ENCODE measurements at places on chromosomes 12 and 14. TPM values are rescaled to one million over a fixed set of nuclear protein-coding genes. Genes with fewer than 3 reads are reported as not detected.

DNA sequence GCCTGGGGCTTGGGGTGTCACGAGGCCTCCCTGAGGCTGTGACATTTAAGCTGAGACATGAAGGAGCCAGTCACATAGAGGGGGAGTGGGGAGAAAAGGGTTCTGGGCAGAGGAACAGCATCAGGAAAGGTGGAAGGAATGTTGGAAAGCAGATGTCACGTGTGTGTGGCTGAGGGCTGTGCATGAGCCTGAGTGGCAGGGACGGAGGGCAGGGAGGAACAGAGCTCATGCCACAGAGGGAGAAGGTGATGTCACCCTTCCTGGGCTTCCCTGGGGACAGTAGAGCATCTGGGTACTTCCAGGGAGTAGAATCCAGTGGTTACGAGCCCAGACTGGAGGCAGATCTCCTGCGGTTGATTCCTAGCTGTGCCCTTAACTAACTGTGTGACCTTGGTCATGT is 32.0 kb upstream of the JDP2 start:
- DNase-seq: no peak

- DNase-seq: no peak
These were observed 111.5 kb upstream of the BCL2L14 start for GRCh38 chr12:11959117-11959823.

DNA sequence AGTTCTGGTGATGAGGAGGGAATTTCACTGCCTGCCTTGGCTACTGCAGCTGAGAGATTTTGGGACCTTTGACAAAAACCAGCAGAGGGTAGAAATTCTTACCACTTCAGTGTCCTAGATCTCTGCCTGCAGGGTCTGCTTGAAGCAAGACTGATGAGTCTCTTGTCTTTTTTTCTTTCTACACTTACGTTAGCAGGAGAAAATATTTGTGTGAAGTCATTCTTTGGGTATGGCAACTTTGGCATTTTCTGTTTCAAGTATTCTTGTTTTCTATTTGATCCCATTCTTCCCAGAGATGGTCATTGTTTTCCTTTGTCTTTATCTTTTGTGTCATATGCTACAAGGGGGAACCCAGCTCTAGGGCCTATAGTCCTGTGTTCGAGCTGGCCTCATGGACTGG is 65.6 kb upstream of the FERMT2 start:
- DNase-seq: no peak

GRCh38 chr12:89134213-89134770 is 218.0 kb downstream of the DUSP6 start:
- no peak for DNase-seq

DNA sequence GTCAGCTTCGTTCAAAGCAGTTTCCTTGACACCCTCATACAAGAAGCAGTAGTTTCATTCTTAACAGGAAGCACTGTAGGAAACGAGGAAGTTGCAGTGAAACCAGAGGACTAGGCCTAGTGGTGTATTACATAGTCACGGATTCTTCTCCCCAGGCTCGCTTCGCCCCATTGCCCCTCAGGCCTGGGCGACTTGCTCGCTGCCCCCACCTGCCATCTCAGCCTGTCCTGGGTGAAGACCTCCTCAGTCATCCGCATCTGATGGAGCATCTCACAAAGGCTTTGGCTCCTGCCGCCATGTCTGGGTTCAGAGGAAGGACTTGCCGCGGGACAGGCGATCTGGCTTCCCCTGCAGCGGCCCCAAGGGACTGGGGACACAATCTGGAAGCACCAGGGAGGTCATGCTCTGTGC is 93.5 kb downstream of the LMNTD1 start:
- no peak for DNase-seq

GRCh38 chr12:6106218-6106617 is 18.3 kb downstream of the VWF start:
- DNase-seq: no peak

DNA sequence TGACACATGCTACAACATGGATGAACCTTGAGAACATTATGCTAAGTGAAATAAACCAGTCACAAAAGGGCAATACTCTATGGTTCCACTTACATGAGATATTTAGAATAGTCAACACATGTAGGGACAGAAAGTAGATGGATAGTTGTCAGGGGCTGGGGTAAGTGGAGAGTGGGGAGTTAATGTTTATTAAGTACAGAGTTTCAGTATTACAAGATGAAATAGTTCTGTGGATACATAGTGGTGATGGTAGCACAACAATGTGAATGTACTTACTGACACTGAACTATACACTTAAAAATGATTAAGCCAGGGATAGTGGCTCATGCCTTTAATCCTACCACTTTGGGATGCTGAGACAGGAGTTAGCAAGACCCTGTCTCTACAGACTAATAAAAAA is 8.7 kb downstream of the NUP107 start:
- DNase-seq: no peak

- peak; percentile 53 for DNase-seq
These were observed 101.9 kb downstream of the RFLNA start for GRCh38 chr12:124396544-124397398.

- DNase-seq: no peak
These were observed 88.1 kb upstream of the NAV3 start for GRCh38 chr12:77742631-77743030.

DNA sequence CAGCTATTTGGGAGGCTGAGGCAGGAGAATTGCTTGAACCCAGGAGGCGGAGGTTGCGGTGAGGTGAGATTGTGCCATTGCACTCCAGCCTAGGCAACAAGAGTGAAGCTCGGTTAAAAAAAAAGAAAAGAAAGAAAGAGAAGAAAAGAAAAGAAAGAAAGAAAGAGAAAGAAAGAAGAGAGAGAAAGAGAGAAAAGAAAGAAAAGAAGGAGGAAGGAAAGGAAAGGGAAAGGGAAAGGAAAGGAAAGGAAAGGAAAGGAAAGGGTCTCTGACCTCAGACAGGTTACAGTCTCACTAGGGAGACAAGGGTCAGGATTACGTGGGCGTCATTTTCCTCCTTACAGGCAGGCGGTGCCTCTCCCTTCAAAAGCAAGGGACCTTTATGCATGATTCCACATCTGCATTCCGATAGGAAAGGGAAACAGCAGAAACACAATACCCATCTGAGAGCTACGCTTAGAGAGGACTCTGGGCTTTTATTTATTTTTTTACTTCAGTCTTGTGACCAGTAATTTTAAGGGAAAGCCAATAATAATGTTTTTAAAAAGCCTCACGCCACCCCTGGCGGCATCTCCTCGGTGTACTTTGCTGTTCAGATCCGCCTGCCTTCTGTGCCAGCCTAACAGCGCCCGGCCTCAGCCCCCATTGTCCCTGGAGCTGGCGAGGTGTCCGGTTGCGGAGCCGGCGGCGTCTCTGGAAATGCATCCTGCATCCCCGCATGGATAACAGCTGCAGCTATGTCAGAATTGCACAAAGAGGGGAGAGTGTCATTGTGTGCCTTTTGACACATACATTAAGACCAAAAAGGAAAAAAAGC is 945 bp upstream of the HIP1R start:
- no peak for DNase-seq

GRCh38 chr12:94922561-94922960 is 80.9 kb downstream of the NDUFA12 start:
- no peak for DNase-seq

DNA sequence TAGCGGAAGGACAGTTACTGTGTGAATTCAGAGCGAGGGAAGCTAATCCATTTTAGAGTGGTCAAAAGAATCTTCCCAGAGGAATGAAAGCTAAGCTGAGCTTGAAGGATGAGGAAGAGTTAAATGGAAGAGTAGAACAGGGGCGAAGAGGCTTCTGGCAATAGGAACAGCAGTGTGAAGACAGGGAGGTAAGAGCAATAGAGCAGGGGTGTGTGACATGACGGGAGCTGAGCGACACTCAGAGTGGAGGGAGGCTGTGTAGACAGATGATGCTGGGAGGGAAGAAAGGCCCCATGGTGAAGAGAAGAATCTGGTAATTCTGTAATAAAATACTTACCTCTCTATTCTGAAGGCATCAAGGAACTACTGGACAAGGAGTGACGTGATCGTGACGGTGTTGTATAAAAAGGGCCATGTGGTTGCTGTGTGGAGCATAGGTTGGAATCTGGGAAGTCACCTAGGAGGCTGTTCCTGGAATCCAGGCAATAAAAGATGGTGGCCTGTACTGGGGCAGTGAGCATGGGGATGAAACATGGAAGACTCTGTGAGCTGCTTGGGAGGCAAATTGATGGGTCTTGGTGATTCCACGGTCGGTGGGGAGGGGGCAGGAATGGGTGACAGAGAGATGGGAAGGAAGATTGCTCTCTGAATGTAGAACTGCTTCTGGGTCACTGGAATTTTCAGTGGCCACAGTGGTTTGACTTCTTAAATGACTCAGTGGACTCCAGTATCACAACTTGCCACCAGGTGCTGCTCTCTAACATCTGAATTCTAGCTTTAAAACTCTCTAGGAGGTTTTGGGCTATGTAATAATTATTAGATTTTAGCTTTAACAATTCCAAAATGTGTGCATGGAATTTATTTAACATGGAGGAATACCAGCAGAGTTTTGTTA is 164.1 kb downstream of the ATP23 start:
- DNase-seq: no peak

DNA sequence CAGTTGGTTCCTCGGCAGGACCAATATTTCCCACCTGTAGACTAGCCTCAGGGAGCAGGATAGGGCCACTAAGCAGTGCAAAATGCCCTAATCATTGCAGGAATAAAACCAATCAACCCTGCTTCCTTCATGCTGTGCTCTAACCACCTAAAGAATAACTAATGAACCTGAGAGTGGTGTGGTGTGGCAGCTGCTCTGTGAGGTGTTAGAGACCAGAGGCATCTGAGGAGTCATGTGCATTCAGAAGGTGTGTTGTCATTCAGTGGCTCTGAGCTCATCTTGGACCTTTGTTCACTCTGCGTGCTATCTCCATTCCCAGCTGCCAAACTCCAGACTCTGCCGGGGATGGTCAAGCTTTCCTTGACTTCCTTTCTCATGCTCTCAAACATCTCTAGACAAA is 136.7 kb upstream of the EGLN3 start:
- no peak for DNase-seq

DNA sequence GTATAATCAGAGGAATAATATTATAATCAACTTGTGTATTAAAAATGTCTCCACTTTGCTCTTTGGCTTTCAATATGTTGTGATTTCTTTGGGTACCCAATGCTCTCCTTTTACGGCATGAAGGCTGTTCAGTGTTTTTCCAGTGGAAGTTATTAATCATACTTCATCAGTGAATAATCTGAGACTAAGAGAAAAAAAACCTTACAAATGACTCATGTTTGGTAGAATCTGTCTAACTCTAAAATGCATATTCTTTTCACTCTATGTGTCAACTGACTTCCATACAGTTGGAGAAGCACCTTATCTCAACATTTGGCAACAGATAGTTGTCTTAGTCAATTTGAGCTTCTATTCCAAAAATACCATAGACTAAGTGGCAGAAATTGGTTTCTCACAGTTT is 82.2 kb downstream of the PTPRO start:
- no peak for DNase-seq

- DNase-seq: no peak
These were observed 472.8 kb upstream of the PRICKLE1 start for GRCh38 chr12:43062201-43062895.

DNA sequence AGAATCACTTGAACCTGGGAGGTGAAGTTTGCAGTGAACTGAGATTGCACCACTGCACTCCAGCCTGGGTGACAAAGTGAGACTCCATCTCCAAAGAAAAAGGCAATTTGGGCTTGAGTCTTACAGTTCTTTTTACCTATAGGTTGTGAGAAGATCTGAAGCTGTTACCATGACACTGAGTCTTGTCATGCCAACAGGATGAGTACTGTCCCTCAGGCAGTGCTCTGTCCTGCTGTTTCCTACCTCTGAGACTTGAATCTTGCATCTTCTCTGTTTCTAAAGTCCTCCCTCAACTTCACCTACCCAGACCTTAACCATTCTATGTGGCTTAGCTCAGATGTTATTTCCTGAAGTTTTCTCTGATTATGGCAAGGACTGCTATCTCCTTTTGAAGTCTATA is 400.8 kb upstream of the PRICKLE1 start:
- DNase-seq: no peak

DNA sequence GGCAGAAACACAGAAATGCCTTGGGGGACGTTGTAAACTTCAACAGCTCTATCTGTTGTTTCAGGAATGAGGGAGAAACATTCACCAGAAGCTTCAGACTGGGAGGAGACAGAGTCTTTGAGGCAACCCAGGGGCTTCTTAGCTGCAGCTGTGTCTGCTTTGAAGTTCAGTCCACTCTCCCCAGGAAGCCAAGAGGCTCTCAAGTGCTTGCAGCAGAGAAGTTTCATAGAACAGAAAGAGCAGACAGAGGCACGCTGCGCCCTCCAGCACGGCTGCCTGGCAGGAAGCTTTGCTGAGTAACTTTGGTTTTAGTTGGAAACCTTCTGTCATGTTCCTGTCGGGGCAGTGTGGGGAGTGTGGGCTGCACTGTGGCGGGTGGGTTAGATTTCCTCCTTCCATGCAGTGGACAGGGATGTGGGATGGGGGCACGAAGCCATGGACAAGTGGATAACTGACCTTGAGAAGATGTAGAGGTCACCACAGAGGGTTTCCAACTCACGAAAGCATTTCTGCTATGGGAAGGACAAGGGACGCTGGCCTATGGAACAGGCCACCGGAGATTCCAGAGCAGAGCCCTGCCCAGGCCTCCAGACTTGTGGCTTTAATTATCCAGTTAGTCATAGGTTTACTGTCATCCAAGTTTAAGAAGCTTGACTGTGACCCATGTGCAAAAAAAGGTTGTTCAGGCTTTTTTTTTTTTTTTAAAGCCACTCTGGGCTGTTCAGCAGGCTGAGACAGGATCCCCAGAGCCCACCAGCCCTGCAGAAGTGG is 107.7 kb downstream of the ARF6 start:
- DNase-seq: peak; percentile 41

DNA sequence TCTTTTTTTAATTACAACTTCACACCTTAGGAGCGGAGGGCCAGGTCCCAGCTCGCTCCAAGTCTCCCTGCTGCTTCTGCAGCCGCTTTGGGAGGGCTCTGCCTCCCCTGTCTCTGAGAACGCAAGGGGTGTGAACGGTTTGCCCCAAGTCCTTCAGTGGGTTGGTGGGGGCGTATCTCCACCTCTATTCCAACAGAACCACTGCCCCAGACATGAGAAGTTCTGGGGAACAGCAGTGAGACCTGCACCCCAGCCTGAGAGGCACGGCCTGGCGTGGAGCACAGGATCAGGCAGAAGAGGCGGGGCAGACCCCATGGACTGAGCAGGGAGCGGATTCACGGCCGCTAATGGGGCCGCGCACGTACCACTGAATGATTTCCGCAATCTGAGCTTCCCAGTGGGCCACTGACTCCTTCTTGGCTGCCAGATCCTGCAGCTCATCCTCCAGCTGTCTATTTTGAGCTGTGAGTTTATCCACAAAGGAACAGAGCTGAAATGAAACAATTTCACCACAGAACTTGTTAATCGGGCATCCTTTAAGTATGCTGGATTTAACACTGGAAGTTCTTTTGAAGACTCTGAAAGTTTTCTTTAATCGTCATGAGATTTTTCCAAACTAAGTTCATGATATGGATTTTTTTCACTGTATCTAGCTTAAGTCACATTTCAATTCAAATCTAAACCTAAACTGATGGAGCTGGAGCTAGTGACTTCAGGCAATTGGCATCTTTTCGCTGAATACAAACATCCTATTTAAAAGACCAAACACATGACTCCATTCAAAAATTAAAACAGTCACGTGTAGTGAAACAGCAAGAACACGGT is 44.4 kb downstream of the AMN start:
- DNase-seq: no peak

Gene CLEC4A
- not detected for total RNA-seq

Gene PTPRO
- total RNA-seq: 0.55 TPM

Gene PTPRR
- 2.4 TPM for total RNA-seq
